G401 (cell line): ENCODE measurements at places on chromosomes 6 and 20.

- DNase-seq, result no peak
These were observed 8.7 kb upstream of the ATRN start for GRCh38 chr20:3461911-3462677.

- DNase-seq, result no peak
These were observed 1261.9 kb upstream of the CITED2 start for GRCh38 chr6:140636271-140636907.

GRCh38 chr6:109781001-109781400, 89.9 kb downstream of the FIG4 start:
- no peak for DNase-seq

DNA sequence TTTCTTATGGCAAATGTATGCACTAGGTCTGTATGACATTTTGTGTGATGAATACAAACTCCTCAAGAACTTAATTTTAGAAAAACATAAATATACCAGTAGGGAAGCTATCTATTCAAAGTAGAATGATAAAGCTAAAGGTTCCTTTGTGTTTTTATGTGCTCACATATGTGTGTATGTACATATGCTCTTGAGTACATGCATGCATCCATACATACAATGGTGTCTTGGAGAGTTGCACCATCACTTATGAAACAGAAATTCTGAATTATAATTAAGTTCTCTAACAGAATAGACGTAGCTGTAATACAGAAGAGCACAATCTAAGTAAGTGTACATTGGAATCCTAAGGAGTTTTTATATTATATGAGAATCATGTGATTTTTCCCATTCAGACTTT, 2.3 kb downstream of the NKAIN2 start:
- DNase-seq, result peak; percentile 50

GRCh38 chr6:84065693-84066290, 32.2 kb downstream of the MRAP2 start:
- DNase-seq, result no peak

DNA sequence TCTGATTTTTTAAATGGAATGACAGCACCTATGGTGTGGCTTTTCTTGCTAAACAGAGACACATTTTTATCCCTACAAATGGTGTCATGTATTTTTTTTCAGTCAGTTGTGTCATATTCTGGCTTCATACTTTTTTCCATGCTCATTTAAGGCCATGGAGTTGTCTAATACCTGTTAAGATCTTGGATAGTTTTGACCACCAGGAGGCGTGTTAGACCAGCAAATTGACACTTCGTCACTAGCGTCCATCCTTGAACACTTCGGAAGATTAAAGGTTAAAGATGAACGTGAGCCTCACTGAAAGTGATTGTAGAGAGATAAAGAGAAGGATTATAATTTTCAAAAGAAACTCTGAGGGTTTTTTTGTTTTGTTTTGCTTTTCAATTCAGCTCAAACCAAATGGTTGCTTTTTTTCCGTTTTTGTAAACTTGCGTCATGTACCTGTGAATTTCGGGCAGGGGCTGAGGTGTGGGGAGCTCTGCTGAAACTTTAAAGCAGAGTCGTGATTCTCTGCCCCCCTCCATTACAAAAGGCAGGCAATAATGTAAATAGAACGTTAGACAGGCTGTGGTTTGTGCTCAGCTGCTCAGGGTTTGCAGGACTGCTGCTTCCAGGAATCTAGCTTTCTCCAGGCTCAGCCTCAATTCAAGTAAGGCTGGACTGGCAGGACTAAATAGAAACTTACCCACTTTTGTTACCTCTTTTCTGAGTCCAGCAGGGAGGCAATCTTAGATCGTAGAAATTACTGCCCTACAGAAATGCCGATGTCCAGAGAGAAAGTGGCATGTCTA, 245.1 kb downstream of the FOXA2 start:
- peak; percentile 39 for DNase-seq

GRCh38 chr6:152054441-152054840, 247.0 kb downstream of the ESR1 start:
- no peak for DNase-seq

GRCh38 chr20:40080041-40080652, 608.9 kb downstream of the MAFB start:
- no peak for DNase-seq

GRCh38 chr20:48148020-48148419, 362.7 kb upstream of the SULF2 start:
- no peak for DNase-seq

GRCh38 chr6:123635567-123635966, 1.2 kb downstream of the TRDN start:
- no peak for DNase-seq

DNA sequence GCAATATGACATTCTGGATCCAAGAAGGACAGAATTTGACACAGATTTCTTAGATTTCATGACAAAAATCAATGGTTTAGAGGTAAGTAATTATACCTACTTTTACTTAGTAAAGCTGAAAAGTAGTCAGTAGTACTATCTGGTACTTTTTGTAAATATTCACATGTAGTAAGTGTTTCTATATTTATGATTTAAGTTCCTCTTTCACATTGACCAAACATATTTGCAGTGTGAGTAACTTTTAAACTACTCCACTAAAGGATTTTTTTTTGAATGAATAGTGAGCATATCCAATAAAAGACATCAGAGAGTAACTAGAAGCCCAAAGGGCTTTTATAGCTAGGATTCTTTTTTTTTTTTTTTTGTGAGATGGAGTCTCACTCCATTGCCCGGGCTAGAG, 60.8 kb downstream of the DNAH8 start:
- no peak for DNase-seq

DNA sequence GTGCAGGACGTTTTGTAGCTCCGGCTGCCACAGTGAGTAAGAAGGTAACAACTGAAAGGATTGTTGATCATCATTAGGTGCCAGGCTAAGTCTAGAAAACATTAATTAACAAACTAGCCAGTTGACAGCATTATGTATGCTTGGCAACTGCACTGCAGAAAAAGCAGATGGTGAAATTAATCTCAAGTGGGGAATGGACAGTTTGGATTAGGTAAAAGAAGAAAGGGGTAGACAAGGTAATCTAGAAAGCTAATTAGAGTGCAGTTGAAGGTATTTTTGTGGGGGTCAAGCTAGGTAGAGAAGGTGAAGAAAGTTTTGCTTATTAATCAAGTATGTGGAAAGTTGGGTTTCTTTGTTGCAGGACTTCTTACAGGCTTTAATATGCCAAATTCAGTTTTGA, 69.7 kb upstream of the HINT3 start:
- DNase-seq, result peak; percentile 74

DNA sequence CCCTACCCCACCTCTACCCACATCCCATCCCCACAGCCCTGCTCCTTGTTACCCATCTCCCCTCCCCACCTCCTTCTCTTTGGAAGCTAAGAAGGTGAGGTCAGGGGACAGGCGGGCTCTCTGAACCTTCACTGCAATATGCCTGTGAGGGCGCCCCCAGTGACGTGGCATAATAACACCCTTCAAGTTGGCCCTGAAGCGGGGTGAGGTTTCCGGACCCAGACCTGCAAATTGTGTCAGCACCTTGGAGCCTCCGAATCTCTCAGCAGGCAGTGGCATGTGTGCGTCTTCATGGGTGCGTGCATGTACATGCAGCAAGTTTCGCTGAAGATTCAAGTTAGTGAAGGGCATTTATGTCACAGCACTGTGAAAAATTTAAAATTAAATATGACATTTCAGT, 114.6 kb downstream of the SOBP start:
- DNase-seq, result no peak

GRCh38 chr6:24425091-24425490, 22.4 kb downstream of the MRS2 start:
- DNase-seq, result no peak

DNA sequence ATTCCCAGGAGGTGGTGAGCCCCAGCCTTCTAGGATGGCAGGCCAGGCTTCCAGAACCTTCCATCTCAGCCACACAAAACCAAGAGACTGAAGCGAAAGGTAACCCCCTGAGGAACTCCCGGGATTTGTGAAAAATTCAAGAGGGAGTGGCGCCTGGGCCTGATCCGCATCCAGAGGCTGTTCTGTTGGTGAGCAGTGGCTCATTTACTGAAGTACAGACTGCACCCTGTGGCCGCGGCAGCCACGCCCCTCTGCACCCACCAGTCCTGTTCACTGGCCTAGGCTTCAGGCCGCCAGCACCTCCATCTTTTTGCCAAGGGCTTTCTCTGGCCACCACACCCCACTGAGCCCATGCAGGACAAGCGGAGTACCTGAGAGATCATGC, 79.1 kb upstream of the PTPN1 start:
- no peak for DNase-seq

DNA sequence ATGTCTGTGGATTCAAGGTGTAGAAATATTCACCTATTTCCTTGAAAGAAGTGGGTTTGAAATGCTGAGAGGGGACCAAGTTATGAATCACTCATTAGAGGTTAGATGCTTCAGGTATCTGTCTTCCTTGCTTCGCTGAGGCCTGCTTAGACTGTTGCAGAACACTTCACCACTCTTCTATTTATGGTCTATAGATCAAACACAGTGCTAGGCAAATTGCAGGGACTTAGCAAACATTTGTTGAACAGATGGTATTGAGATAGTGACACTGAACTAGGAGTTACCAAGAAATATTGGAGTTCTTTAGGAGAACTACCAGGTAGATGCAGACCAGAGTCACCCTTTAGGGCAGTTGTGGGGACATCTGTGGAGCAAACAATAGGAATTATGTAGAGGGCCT, 123.8 kb downstream of the RFPL4B start:
- no peak for DNase-seq

DNA sequence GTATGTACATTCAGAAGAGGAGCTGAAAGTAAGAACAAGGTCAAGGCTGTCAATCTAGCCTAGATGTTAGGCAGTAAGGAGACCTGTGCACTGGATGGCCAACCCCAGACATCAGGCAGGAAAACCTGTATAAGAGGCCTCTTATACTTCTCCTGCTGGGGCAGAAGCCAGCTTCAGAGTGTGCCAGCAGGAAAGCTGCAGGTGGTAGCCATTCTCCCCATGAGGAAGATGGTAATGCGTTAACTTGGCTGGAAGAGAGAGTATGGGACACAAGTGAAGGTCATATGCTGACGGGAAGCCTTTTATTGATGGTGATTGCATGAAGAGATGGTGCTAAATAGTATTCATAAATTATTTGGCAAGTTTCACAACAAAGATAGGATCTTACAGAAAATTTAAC, 20.6 kb downstream of the NHLRC1 start:
- peak; percentile 53 for DNase-seq

GRCh38 chr20:52684176-52684575, 288.0 kb upstream of the TSHZ2 start:
- no peak for DNase-seq

DNA sequence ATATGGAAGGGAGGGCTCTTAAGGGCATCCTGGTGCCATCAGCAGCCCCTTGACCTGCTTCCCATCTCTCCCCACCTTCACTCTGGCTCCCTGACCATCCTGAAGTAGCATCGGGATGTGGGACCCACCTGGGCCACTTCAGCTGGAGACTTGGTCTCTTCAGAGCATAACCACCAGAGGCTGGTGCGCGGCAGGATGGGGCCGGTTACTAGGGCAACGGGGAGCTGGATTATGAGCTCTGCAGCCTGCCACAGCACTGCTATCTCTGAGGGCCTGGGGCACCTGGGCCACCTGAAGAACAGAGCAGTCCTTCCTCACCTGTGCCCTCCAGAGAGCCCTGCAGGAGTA, 79.7 kb downstream of the SYNJ2 start:
- no peak for DNase-seq

- DNase-seq, result no peak
These were observed 1.6 kb downstream of the MAP1LC3A start for GRCh38 chr20:34560141-34560523.

DNA sequence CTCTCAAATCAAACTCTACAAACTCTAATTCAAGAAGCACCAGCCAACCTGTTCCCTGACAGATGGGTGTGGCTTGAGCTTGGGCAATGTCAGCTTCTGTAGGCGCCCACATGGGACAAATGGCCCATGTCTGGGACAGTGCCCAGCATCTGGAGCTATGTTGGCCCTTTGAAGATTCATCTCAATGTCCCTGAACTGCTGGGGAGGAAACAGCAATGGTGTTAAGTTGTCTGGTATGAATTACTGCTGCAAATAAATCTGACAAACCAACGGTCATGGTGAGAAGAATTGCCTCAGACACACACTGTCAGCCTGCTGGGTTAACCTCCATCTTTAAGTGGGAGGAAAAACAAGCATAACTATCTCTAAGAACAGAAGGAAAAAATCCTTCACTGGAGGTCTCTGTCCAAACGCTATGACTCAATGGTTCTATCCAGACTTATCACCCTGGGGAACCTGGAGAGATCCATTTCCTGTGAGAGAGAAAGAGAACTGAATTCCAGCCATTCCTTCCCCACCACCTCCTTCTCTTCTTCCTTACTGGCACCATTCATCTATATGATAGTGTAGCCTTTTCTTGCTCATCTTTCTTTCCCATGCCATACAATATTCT, 274.9 kb downstream of the CDH26 start:
- no peak for DNase-seq

DNA sequence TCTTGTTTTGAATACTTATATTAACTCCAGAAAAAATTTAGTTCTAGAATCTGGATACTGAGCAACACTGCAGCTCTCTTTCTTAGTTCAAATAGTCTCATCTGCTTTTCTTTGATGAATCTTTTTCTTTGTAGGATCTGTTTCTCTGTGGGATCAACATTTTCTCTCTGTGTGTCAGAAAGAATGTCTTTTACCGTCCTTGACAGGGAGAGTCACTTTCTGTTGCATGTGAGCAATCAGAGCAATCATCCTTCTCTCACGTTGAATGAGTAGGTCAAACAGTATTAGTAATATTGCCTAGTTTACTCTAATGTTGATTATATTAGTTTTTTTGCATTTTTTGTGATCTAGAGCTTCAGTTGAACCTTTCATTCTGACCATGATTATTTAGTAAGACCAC, 130.9 kb downstream of the TRMT11 start:
- no peak for DNase-seq

DNA sequence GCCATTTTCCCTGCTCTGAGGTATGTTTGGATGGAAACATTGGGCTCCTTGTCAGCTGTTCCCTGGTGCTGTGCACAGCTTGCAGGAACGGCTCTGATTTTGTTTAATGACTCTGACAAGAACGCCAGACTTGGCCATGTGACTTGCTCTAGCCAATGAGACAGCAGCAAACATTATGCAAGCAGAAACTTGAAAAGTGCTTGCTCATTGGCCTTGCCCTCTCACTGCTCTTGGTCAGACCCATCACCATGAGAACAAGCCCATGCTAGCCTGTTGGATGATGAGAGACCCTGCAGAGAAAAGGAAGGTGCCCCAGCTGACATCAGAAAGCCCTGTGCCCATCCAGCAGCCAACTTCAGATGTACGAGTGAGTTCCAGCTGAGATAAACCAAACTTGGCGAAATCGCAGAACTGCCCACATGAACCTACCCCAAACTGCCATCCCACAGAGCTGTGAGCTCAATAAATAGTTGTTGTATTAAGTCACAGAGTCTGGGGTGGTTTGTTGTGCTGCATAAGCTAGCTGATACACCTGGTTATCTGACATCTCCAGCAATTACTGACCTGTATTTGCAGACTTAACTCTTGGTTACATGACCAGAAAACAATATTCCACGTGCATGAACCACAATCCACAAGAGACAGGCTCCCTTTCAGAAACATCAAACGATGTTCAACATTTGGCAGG, 96.9 kb downstream of the JPH2 start:
- DNase-seq, result no peak
